ENCODE measurements at places on chromosomes 6 and 20.

- DNase-seq, result no peak
Measured at GRCh38 chr6:162485464-162485863, 242.1 kb downstream of the PRKN start.

DNA sequence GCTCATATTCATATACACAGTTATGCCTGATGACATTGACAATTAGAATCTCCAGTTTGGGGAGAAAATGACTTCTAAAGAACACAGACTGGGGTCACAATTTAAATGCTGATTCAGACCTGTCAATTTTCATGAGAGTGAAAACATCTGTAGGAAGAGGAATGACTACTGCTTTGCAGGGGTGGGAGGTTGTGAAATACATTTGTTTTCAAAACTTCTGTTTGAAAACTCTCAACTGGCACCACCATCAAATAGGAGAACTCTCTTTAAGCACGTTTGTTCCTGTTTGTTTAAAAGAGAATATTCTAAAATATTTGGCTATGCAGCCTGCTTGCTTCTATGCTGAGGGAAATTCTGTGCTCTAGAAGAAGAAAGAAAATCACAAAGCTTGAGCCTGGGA lies 50.8 kb upstream of the ADGRF5 start:
- DNase-seq, result no peak

DNA sequence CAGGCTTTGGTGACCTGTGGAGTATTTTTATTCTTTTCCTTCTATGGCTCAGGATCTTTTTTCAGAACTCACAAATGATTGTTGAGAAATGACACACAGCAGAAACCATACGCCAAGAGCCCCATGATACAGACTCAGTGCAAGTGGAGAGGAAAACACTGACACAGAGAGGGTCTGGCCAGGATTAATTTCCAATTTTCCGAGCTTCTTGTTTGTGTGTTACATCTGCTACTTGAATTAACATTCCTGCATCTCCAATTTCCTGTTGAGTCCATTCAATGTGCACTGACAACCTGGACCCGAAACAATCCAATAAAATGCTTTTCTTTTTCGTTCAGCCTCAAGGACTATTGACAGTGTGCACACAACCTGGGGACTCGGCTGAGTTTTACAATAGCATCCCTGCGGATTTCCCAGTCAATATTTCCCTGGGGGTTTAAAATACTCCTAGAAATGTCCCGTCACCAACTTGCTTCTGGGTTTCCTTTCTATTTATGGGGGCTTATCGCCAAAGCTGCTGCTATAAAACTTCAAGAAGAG lies 4.9 kb upstream of the MLN start:
- no peak for DNase-seq

DNA sequence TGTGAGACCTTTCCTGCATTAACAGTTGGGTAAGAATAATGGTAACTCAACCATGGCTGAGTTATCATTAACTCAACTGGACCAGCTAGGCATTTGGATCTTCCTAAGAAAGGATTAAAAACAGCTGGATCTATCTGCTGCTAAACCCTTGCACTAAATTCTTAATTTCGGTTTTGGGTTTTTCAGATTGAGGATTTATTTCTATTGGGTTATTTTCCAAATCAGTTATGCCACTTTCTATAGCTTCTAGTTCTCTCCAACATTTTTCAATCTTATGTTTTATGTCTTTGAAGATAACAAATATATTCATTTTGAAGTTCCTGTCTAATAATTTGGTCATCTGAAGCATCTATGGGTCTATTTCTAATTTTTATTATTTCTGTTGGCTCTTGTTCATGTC lies 92.5 kb downstream of the KIF13A start:
- no peak for DNase-seq

DNA sequence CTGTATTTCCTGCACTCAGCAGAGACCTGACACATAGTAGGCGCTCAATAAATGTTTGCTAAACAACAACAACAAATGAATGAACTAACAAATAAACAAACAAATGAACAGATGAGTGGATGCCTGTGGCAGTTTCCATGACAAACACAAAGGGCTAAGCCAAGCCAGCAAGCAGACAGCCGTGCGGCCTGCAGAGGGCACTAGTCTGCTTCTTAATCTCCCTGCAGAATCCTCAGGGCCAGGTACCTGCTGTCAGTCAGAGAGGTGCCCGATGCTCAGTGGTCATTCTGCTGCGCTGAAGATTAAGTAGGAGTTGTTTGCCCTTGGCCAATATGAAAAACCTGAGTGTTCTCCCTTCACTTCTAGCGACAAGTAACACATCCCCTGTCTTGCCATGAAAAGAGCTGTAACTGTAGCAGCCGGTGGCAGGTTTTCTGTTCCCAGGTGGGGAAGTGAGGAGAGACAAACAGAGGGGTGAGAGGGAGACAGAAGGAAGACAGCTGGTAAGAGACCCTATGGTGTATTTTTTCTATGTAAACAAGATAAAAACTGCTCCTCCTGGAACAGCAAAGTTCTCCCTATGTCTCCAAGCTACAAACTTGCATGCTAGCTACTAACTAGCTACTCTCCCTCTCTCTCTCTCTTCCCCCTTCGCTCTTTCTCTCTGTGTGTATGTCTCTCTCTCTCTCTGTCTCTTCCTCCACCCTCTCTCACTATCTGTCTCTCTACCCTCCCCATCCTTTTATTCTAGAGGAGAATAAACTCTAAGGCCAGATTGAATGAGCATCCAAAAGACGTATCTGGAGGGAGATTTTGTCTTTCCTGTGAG lies at the start of gene MC3R:
MC3R (plus strand) TSS at position 779 of the 829 bp plus-strand sequence. CDS start 112 bp downstream, outside the sequence.
- DNase-seq, result peak; percentile 69

- DNase-seq, result peak; percentile 74
Measured at GRCh38 chr6:36852481-36853147, 13.4 kb upstream of the CPNE5 start.

All from AG20443 (cell line).